ENCODE measurements at places on chromosomes 7 and 10. TPM values are rescaled to one million over a fixed set of nuclear protein-coding genes. Genes with fewer than 3 reads are reported as not detected.

DNA sequence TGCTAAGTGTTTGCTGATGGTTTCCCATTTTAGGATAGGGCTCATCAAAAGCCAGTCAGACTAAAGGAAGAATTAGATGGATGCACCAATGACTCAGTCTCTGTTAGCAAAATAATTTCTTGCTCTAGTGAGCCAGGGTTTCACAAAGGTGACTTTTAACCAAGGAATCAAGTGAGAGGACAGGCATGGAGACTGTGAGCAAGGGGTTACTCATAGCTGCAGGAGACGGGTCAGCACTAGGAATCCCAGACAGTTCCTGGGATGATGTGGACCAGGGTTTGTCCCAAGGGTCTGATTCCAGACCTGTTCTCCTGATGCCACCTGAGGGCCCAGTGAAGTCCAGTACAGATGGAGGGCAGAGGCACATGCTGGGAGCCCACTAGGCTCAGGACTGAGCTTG is 138.1 kb downstream of the NOC3L start:
- DNase-seq, result no peak

GRCh38 chr10:122587098-122587760 is 26.7 kb downstream of the DMBT1 start:
- no peak for DNase-seq

GRCh38 chr10:78802866-78803265 is 265.9 kb upstream of the ZMIZ1 start:
- no peak for DNase-seq

- DNase-seq, result no peak
Observed at GRCh38 chr10:15197276-15197675, 28.8 kb upstream of the NMT2 start.

DNA sequence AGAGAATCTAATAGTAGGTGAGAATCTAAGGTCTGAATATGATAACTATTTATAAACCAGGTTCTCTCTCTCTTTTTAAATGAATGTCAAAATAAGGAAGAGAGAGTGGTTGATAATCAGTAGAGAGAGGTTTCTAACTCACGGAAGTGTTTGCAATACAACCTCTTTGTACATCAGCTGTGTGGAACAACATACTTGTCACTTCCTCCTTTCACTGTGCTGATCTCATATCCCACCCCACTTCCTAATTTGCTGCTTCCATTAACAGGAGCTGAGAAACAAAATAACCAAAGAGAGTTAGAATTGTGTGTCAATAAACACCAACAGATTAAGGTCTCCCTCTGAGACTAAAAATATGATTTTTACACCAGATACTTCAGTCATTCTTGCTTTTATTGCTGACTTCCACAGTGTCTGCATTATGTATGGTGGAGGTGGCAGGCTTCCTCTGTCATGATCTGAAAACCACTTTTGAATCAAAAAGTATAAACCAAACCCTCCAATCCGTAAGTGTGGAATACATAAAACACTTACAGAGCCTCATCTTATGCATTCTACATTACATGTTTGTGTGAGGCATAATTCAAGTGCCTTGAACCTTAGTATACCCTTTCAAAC is 25.0 kb downstream of the CACUL1 start:
- DNase-seq, result no peak

GRCh38 chr10:3761904-3762303 is 23.1 kb downstream of the KLF6 start:
- no peak for DNase-seq

DNA sequence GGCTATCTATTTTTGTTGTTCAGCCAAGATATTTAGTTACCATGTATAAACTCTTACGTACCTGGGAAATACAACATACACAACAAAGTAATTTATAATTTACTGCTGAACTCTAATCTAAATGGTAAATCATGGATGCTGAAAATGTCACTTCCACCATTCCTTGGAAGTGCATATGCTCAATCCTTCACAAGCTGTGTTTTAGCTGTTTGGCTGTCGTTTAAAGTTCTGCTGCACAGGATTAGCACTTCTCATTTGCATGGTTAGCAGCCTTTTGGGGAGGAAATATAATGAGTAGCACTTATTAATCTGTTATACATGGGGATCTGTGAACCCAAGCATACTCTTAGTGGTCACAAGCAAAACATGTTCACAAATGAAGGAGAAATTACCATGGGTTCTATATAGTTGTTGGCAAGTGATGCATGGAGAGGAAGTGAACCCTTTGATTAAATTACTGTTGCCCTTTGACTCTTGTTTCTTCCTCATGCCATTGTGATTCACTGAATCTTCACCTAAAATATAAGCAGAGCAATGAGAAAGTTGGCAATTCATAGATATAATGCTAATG is 18.5 kb downstream of the PIK3CG start:
- DNase-seq, result no peak

DNA sequence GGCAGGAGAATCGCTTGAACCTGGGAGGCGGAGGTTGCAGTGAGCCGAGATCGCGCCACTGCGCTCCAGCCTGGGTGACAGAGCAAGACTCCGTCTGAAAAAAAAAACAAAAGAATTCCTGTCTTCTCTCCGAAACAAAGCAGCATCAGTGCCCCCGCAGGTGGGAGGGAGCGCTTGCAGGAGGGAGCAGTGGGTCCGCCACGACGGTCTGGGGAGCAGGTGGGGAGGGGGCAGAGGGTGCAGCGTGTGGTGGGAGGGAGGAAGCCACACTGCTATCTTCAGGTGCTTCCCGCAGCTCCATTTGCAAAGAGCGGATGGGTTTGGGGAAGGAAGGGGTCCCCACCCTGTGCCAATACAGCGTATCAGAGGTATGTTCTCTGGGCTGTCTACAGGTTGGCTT is 31.7 kb downstream of the LIMK1 start:
- DNase-seq, result no peak

DNA sequence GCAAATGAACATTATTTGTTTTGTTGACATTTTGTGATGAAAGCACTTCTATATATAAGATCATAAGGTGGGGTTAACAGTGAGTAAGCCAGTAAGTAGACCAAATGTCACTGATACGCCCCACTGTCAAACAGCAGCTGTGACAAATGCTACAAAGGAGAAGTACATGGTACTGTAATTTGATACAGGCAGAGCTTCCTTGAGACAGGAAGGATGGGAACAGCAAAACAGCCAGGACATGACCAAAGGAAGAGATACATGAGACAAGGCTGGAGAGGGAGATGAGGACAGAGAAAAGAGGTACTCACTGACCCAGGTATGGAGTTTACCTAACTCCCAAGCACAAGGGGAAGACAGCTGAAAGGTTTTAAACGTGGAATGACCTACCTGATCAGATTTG is 127.0 kb downstream of the SRPK2 start:
- DNase-seq, result no peak

DNA sequence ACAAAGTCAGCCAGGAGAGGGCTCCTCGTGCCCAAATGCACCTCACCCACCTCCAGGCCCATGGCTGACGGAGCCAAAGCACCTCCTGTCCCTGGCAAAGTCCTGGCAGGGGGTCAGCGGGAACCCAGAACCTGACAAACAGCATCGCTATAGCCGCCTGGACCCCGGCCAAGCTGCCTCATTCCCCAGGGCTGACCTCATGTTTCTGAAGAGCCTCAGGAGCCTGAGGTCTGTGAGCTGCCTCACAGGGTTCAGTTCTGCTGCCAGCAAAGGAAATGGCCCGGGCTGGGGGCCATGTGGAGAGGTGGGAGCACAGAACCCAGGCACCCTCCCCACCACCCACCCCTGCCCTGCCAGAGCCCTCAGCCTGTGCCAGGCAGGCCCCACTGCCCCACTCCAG is 4.2 kb upstream of the NANOS1 start:
- no peak for DNase-seq

Gene TWIST1
- total RNA-seq, result not detected

Gene OPALIN
- not detected for total RNA-seq

Gene OR13A1
- not detected for total RNA-seq

Gene VPS37D
- not detected for total RNA-seq

Gene HTRA1
- total RNA-seq, result 0.55 TPM

Gene GALNT17
- total RNA-seq, result not detected
